A549 treated with CORT108297 at 1 μM for 4 hours (cell line): ENCODE measurements at places on chromosomes 5 and 9. TPM values are rescaled to one million over a fixed set of nuclear protein-coding genes. Genes with fewer than 3 reads are reported as not detected.

PCDHAC2 gene
- total RNA-seq = 2.9 to 3.6 TPM (median 3.2 TPM) in 5 replicates

TMEM174 gene
- total RNA-seq = not detected in 5 replicates

C5orf34 gene
- 3.0 to 6.2 TPM (median 5.1 TPM) in 5 replicates for total RNA-seq

GAS1 gene
- total RNA-seq = 0.05 to 0.15 TPM (median 0.11 TPM) in 5 replicates

PCDHGA4 gene
- 0.07 to 0.17 TPM (median 0.16 TPM) in 5 replicates for total RNA-seq

NRARP gene
- 2.8 to 7.8 TPM (median 4.8 TPM) in 5 replicates for total RNA-seq

SCGB3A2 gene
- not detected in 5 replicates for total RNA-seq

SNCB gene
- 0.65 to 1.6 TPM (median 1.1 TPM) in 5 replicates for total RNA-seq

FGFR4 gene
- total RNA-seq = 15.5 to 26.2 TPM (median 25.0 TPM) in 5 replicates

PCDHB8 gene
- 0.29 to 0.41 TPM (median 0.32 TPM) in 5 replicates for total RNA-seq

KIF12 gene
- total RNA-seq = 1.5 to 3.5 TPM (median 2.3 TPM) in 5 replicates

TRPM6 gene
- 1.2 to 1.4 TPM (median 1.3 TPM) in 5 replicates for total RNA-seq

PKD2L2 gene
- not detected in 5 replicates for total RNA-seq
